ENCODE measurements at places on chromosomes 7 and 10.

DNA sequence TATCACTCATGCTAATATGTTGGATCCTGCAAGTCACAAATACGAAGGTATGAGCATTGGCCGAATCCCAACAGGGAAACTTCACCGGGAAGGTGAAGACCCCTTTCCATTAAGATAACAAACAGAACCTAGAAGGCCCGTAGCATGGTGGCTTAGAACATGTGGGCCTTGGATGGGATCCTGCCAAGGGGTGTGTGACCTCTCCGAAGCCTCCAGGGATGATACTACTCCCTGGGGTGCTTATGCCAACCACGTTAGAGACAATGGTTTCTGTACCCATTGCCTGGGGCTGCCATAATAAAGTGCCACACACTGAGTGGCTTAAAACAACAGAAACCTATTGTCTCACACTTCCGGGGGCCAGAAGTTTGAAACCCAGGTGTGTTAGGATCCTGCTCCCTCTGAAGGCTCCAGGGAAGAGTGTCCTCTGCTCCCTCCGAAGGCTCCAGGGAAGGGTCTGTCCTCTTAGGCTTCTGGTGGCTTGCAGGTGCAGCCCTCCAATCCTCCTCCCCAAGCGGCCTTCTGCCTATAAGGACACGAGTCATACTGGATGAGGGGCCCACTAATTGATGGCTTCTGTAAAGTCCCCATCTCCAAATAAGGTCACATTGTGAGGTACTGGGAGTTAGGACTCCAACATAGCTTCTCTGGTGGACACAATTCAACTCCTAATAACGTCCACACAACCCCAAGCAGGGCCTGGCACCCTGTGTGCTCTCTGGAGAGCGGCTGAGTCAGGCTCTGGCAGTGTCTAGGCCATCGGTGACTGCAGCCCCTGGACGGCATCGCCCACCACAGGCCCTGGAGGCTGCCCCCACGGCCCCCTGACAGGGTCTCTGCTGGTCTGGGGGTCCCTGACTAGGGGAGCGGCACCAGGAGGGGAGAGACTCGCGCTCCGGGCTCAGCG lies 992 bp upstream of the MGMT start:
- DNase-seq = no peak

DNA sequence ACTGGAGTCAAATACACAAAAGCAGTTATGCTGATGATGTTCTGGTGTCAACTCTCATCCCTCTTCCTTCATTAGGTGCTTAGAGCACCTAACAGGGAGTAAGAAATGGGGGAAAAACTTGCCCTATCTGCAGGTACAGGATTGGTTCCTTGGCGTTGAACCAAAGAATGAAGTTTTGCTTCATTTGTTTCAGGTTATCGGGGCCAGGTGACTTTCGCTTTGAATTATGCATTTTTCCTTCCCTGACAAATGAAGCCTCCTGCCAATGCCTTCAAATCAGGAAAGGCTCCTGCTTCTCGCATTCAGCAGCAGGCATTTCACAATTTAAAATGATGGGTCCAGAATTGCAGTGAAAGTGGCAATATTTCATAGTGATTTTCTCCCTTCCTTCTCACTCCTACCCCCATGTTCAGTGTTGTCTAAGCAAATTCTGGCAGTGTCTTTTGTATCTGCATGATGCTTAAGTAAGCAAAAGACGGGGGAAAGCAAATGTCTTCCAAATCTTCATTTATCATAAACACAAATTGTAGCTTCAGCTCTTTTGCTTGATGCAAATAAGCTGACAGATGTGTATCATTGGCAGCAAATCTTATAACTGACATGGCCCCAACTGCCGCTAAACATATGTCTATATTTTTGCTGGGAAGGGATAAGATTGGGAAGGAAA lies 29.4 kb downstream of the DNAJB9 start:
- DNase-seq = no peak

- DNase-seq = no peak
These were observed 29.2 kb upstream of the CFAP46 start for GRCh38 chr10:132971448-132972148.

- no peak for DNase-seq
These were observed 84.1 kb upstream of the INHBA start for GRCh38 chr7:41786944-41787343.

GRCh38 chr10:8059191-8059936 lies 4.9 kb downstream of the GATA3 start:
- no peak for DNase-seq

GRCh38 chr7:140867467-140868462 lies 57.0 kb downstream of the BRAF start:
- DNase-seq = no peak

DNA sequence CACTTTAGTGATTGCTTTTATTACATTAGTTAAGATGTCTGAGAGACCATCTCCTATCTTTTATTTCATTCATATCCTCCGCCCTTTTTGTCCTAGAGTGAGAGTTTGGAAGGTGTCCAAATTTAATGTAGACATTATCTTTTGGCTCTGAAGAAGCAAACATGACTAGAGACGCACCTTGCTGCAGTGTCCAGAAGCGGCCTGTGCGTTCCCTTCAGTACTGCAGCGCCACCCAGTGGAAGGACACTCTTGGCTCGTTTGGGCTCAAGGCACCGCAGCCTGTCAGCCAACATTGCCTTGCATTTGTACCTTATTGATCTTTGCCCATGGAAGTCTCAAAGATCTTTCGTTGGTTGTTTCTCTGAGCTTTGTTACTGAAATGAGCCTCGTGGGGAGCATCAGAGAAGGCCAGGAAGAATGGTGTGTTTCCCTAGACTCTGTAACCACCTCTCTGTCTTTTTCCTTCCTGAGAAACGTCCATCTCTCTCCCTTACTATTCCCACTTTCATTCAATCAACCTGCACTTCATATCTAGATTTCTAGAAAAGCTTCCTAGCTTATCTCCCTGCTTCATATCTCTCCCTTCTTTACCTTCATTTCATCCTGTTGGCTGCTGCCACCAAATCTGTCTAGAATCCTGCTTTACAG lies 10.4 kb upstream of the CLCN1 start:
- DNase-seq = peak; percentile 48

- DNase-seq = no peak
These were observed 34.8 kb downstream of the SGCE start for GRCh38 chr7:94621120-94621519.

- no peak for DNase-seq
These were observed 11.3 kb downstream of the FAM221A start for GRCh38 chr7:23691320-23691719.

GRCh38 chr10:88108115-88108610 lies 244.7 kb downstream of the PTEN start:
- no peak for DNase-seq

GRCh38 chr10:15483215-15484075 lies 112.4 kb upstream of the FAM171A1 start:
- no peak for DNase-seq

DNA sequence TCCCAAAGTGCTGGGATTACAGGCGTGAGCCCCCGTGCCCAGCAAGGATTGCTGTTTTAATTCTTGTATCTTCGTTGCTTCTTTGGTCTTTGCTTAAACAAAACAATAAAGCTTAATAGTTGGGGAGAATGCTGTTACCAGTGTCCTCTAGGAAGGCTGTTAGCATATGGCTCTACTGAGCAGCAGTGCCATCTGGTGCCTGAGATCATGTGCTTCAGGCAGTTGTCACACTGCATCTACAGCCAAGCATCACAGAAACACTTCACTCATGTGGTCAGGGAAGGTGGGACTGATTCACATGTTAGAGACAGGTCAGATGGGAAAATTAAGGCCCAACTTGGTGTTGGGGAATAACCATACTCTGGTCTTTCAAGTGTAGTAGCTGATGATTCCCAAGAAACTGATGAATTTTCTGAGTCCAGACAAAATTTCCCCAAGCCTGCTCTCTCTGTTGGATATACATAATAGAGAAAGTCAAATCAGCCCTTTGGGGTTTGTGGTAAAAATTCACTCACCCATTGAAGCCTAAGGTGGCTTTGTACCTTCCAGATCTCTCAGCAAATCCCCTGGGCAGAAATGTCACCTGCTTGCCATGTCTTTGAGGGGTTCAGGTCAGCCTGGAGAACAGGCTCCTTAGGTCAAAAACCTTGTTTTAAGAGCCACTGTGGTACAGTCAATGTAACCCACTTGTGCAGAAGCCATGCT lies 28.4 kb downstream of the UBE2D4 start:
- peak; percentile 61 for DNase-seq

GRCh38 chr10:15158972-15159371 lies 9.5 kb downstream of the NMT2 start:
- DNase-seq = no peak

GRCh38 chr7:48251766-48252165 lies 80.5 kb downstream of the ABCA13 start:
- peak; percentile 37 for DNase-seq

- peak; percentile 93 for DNase-seq
These were observed 479 bp downstream of the PNPLA8 start for GRCh38 chr7:108525327-108525984.

DNA sequence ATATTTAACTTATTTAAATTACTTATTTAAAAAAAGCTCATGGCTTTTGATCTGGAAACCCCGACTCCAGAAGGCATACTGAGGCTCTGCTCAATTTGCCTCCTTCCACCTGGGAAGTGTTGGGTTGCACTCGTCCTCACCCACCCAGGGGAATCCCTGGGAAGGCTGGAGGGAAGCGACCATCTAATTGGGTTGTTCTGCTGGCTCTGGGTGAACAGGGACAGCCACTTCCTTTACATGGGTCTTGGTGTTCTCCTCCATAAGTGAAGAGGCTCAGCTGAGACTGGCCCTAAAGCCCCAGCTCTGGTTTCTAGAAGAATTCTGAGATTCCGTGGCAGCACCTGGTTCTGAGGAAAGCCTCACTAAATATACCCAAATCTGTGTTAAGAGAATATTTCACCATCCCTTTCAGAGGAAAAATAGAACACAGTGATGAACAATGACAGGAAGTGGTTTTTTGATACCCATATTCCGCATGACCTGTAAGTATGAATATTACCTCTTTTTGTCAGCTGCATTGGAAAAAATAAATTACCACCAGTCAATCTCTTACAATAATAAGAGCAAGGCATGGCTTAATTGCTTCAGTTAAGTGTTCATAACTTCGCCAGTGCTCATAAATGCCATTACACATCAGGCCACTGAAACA lies 131.1 kb upstream of the SHH start:
- no peak for DNase-seq

DNA sequence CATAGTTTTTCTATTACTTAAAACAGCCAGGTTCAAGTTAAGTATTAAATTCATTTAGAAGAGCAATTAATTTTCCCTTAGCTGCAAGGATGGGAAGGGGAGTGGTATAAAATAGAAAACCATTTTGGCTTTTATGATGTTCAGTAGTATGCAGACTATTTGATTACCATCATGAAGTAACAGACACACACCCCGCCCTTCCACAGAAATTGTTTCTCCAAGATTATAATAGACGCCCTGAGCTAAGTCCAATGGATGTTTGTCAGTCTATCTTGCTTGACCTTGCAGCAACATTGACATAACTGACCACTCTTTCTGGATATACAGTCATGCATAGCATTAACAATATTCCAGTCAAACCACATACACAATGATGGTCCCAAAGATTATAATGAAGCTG lies 42.3 kb downstream of the CPEB3 start:
- DNase-seq = no peak

- no peak for DNase-seq
These were observed 1.9 kb upstream of the ARID5B start for GRCh38 chr10:61899663-61899996.

- DNase-seq = no peak
These were observed 406.0 kb downstream of the PHF14 start for GRCh38 chr7:11379641-11380040.

GRCh38 chr10:37975401-37975991 lies 951 bp downstream of the ZNF25 start:
- DNase-seq = peak; percentile 0

GRCh38 chr10:93820434-93820833 lies 62.7 kb downstream of the LGI1 start:
- DNase-seq = no peak

DNA sequence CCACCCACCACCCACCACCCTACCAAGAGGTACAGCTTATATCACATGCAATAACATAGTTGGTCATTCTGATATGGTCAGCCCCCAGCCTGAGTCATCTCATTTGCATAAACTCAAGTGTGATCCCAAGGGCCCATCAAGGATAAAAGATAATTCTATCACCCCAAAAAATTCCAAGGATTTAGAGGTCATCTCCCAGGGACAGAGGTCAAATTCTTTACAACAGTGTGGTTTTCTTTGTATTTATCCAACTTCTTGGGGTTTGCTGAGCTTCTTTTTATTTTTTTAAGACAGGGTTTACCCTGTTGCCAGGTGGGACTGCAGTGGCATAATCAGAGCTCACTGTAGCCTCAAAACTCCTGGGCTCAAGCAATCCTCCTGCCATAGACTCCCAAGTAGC lies 9.4 kb upstream of the GTPBP10 start:
- peak; percentile 33 for DNase-seq

- DNase-seq = no peak
These were observed 156.2 kb upstream of the MGMT start for GRCh38 chr10:129310881-129311280.

- DNase-seq = peak; percentile 9
These were observed 150.8 kb upstream of the NPS start for GRCh38 chr10:127398140-127398970.

DNA sequence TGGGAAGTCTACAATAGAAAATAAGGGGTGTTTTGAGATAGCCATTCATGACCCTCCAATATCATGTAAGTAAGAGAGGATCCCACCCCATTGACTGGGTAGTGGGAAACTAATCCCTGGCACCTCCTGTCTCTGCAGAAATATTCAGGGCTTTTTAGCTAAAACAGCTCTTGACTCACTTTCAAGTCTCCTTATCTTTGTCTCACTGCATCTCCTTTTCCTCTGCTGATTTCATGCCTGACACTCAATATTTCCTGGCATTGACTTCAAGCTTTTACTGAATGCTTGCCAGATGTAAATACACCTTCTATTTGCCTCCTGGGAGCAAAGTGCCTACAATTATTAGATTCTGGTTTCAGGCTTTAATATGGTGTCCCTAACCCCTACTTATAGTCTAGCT lies 57.1 kb downstream of the CHRM2 start:
- peak; percentile 46 for DNase-seq

- DNase-seq = peak; percentile 94
These were observed 51.9 kb downstream of the DENND11 start for GRCh38 chr7:141649865-141650634.

DNA sequence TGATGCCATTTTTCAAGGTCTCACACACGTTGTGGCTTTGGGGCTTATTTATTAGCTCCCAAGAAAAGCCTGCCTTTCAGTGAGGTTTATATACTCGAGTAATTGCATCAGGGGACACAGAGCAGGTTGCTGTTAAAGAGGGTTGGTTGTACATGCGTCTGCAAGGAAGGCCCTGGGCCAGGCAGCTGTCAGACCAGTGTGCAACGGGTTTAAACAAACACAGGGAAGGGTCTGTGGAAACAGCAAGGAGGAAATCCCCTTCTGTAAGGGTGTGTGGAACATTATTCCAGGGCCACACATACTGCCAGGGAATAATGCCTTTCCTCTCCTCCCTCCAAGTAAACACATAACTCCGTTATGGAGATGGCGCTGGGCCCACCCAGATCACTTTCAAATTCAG lies 1.7 kb upstream of the CHST15 start:
- no peak for DNase-seq

- DNase-seq = no peak
These were observed 322.4 kb upstream of the KLF6 start for GRCh38 chr10:4107285-4107851.

GRCh38 chr7:148941598-148942275 lies 57.6 kb upstream of the EZH2 start:
- peak; percentile 78 for DNase-seq

- DNase-seq = no peak
These were observed 2.6 kb upstream of the CAMK2B start for GRCh38 chr7:44327981-44328380.

- DNase-seq = peak; percentile 76
These were observed 52.4 kb upstream of the GTF2IRD1 start for GRCh38 chr7:74401137-74401859.

Data from cardiac muscle cell (in vitro differentiated cells and primary cell).